ENCODE measurements at places on chromosomes 11 and 22.

- DNase-seq: no peak
Measured at GRCh38 chr11:65776196-65776595, 4.6 kb downstream of the AP5B1 start.

DNA sequence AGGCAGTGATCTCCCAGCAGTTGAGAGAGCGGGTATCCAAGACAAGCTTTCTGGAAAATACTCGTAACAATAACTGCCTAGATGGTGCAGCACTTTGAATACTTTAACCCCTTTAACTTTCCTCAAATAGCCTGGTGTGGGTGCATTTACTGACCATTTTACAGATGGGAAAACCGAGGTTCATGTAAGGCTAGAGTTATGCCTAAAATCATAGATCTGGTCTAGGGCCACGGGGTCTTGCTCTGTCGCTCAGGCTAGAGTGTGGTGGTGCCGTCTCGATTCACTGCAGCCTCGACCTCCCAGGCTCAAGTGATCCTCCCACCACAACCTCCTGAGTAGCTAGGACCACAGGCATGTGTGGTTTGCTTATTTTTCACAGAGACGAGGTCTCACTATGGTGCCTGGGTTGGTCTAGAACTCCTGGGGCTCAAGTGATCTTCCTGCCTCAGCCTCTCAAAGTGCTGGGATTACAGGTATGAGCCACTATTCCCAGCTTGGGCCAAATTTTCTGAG lies 269.2 kb upstream of the SYN3 start:
- no peak for DNase-seq

DNA sequence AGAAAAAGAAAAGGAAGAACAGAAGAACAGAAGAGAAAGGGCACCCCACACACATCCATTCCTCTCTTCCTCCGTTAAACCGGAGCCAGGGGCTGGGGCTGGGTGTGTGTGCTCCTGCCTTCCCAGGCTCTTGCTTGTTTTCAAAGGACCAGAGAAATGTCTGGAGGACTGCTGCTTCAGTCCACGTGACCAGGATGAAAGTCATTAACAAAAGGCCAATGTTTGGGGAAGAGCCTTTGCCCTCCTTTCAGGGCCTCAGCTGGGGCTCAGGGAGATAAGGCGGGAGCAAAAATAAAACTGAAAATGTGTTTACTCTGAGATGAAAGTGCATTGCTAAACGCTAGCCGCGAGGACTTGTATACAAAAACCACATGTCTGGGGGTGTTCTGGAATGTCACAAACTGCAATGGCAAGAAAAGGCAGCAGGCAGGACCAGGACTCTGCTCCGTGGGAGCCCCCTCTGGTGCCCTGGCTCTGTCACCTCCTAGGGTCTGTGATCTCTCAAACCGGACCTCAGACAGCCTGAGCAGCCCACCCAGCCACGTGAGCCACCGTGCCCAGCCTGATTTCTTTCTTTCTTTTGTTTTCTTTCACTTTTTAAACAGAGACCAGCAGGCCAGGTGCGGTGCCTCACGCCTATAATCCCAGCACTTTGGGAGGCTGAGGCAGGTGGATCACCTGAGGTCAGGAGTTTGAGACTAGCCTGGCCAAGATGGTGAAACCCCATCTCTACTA lies 31.6 kb upstream of the MYH9 start:
- DNase-seq: no peak

GRCh38 chr11:122259195-122259821 lies 143.3 kb upstream of the BLID start:
- DNase-seq: no peak

GRCh38 chr11:65422633-65423515 lies at the start of gene NEAT1:
Gene NEAT1, plus strand, starts transcription at chr11:65422798.
- DNase-seq: peak; percentile 85

DNA sequence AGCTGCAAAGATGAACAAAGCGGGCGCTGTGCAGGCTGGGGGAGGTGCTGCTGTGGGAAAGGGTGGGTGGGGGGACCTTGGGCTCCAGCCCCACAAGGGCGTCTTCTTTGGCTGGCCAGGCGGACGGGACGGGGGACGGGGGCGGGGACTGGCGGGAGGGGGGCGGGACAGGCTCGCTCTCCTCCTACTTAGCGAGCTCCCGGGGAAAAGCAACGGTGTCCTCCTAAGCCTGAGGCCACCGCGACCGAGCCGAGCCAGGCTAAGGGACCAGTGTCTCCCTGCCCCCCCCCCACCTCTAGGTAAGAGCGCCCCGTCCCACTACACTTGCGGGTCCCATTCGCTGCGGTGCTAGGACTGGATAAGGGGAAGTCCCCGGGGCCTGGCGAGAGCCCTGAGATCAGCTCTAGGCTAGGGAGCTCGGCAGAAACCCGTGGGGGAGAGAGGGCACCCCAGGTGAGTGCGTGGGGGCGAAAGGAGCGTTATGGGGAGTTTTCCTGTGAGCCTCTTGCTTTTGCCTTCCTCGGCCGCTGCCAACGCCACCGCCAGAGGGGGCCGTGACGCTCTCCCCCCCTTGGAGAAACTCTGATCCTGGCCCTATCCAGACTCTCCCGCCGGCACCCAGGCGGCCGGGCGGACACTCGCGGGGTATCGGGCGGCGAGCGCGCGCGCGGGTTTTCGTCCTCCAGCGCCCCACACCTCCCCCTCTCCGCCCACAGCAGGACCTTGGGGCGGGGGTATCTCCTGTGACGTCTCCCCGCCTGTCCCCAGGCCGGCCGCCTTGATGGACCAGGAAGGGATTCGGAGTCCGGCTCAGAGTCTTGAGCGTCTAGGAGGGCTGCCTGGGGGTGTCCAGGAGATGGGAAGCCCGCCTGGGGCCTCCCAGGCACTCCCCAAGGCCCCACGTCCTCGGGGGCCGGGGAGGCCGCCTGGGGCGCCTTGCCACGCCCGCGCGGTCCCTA lies at the start of gene PHLDB1:
TSS of gene PHLDB1 (plus strand) at position 215 of the 959 bp plus-strand sequence. CDS start 6,222 bp downstream, outside the sequence.
- peak; percentile 40 for DNase-seq

DNA sequence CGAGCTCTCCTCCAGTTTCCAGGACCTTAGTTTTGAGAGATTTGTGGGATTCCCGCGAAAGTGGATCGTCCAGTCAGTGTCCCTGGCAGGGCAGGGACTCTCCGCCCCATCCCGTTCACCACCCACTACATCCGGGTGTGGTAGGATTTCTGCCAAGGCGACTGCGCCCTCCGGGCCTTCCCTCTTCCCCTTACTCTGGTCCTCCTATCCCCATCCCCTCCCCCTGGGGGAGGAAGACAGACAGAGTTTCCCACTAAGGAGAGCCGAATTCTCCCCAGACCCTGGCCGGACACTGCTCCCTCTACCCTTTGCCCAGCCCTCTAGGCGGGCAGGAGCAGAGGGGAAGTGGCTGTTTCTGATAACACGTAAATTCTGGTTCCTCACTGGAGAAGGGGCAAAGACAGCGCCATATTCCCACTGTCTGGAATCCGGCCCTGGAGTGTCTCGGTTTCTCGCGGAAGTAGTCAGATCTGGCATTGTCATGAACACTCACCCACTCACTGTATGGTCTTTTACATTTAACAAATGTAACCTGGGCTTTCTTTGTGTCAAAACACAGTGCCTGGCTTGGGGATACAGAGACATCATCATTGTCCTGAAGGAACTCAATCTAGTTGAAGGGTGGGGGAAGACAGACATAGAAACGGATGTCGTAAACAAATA lies 1.1 kb upstream of the NECTIN1 start:
- no peak for DNase-seq

- DNase-seq: no peak
Measured at GRCh38 chr11:131246663-131247062, 123.8 kb upstream of the NTM start.

DNA sequence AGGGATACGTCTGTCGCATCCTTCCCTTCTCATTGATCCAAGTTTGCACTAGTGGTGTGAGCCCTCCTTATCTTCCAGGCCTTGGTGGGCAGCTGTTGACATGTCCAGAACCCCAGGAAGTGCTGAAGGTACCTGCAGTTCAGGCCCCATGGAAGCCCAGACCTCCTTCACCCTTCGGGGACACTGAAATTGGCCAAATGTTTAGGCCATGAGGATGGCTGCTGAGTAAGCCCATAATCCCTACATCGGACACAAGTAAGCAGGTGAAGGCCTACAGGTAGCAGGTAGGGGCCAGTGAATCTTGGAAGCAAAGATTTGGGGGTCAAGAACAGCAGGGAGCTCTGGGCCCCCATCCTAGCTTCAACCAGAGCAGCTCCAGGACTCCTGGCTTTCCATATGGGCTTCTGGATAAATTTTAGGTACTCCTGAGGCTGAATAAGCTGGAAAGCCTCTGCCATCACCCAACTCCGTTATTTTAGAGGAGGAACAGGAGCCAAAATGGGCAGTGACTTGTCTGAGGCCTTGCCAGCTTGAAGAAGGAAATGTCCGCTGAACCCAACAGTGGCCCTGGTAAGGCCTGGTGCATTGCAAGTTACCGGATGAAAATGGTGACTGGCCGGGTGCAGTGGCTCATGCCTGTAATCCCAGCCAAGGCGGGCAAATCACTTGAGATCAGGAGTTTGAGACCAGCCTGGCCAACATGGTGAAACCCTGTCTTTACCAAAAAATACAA lies 45.2 kb downstream of the MORC2 start:
- DNase-seq: no peak

DNA sequence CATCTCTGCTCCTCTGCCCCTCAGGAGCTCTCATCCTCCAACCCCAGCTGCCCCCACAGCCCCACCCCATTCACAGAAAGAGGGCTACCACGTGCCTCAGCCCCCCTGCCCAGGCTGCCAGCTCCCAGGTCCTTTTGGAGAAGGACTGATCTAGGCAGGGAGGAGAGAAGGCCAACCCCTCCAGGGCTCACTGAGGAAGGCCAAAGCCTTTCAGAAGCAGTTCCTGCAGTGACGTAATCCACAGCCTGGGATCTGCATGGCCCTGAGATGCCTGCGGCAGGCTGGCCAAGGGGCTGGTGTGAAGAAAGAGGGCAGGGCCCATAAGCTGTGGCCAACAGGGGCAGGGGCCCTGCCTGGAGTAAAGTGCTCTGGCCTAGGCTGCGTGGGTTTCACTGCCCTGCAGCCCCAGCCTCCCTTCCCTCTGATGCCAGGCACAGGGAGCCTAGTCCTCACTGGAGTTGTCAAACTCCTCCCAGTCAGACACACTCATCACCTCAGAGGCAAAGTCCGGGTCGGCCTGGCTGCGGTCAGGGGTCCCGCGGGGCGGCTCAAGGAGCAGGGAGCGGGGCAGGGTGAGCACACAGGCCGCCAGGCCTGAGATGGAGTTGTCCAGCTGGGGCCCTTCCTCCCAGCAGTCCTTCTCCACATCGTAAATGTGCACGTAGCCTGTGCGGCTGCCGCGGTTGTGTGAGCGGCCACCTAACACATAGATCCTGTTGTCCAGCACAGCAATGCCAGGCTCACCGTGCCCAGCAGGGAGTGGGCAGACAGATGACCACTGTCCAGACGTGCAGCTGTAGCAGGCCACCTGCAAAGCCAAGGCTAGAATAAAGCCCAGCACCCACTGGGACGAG lies 4.2 kb upstream of the SCARF2 start:
- no peak for DNase-seq

DNA sequence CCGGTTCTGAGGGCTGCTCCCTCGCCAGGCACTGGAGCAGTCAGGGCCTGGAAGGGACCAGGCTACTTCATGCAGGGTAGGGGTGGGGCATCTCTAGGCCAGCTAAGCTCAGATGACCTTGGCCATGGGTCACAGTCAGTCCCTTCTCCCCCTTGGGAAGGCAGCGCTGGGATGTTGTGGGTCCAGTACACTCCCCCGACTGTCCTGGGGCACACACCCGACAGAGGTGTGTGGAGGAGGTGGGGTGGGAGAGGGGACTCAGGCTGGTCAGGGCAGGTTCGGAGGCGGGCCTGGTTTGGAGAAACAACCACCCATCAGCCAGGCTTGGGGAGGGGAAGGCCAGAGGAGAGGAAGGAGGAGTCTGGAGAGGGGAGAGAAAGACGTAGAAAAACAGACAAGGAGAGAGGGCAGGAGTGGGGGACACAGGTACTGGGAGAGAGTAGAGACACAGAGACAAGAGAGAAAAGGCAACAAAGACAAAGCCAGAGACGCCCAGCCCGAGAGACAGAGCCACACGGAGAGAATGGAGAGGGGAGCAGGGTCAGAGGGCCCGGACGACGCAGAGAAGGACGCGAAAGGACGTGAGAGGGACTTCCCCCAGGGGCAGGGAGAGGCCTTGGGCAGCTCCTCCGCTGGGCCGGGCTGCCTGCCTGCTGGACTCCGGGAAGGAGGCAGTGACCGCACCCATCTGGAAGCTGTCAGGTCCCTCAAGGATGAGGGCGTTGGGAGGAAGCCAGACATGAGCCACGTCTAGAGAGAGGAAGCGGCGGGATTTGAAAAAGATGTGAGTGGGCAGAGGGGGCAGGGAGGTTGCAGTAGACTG lies 30.6 kb upstream of the TSKU start:
- DNase-seq: no peak

GRCh38 chr11:47243454-47243853 lies 5.2 kb downstream of the ACP2 start:
- no peak for DNase-seq

DNA sequence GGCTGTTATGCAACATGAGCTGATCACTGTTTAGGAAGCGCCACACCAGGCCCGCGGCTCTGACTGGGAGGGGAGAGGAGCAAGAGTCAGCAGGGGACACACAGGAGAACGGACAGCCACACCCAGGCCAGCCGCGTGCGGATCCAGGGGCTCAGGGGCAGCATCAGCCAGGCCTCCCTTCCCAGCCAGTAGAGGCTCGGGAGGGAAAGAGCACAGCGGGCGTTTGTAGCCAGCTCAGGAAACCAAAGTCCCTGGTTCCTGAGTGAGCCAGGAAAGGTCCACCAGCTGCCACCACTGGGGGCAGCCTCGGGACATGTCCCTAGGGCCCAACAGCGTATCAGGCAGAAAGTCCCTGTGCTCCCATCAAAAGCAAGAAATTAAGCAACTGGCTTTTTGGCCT lies 71.8 kb upstream of the PITPNB start:
- no peak for DNase-seq

GRCh38 chr11:134607963-134608750 lies 196.1 kb upstream of the B3GAT1 start:
- DNase-seq: no peak

GRCh38 chr11:75949023-75949672 lies 134.1 kb downstream of the UVRAG start:
- DNase-seq: no peak

GRCh38 chr11:88345408-88345807 lies 7.9 kb upstream of the CTSC start:
- DNase-seq: no peak

DNA sequence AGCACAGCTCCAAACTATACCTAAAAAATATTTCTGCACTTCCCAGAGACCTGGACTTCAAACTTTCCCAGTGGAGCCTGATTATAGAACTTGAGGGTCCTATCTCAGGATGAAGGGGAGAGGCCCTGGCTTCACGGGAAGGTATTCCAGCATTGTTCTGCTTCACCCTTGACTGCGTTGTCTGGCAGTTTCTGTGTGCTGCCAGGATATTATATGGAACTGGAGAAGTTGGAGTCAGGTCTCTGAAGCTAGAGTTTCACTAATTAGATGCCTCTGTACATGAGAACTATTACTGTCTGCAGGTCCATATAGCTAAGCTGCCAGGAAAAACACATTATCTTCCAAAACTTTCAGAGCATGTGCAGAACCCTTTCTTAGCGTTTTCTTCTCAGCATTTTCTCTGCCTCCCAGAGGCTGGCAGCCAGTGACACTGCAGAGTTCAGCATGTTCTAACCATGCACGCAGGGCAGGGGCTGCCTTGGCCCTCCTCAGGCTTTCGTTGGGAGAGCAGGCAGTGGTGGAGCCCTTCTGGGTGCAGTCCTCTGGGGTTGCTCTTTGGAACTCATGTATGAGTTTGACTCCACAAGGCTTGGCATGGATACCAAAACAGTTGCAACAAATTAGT lies 99.3 kb downstream of the CWC15 start:
- no peak for DNase-seq

GRCh38 chr22:29095459-29095858 lies 22.6 kb downstream of the KREMEN1 start:
- DNase-seq: no peak
